HFFc6 (cell line): ENCODE measurements at places on chromosomes 16 and 17. TPM values are rescaled to one million over a fixed set of nuclear protein-coding genes. Genes with fewer than 3 reads are reported as not detected.

The MGAT5B gene
- total RNA-seq, result 1.6 to 2.2 TPM (median 2.1 TPM) in 3 replicates

The GINS2 gene
- total RNA-seq, result 14.2 to 20.9 TPM (median 18.0 TPM) in 3 replicates

The MRC2 gene
- total RNA-seq, result 265 to 300 TPM (median 288 TPM) in 3 replicates

The PRSS22 gene
- total RNA-seq, result not detected in 3 replicates

The AGRP gene
- total RNA-seq, result not detected in 2 replicates

The CCDC144A gene
- 0.24 to 0.31 TPM in 2 of 3 replicates, not detected in the other for total RNA-seq

The SDK2 gene
- not detected in 3 replicates for total RNA-seq

The CSH2 gene
- not detected in 3 replicates for total RNA-seq

The ANKFN1 gene
- 0.20 to 0.81 TPM (median 0.57 TPM) in 3 replicates for total RNA-seq

The CDYL2 gene
- 15.4 to 21.3 TPM (median 17.7 TPM) in 3 replicates for total RNA-seq

The COPZ2 gene
- total RNA-seq, result 203 to 264 TPM (median 209 TPM) in 3 replicates

The COQ7 gene
- total RNA-seq, result 15.1 to 18.6 TPM (median 18.1 TPM) in 3 replicates

The ALDH3A2 gene
- 12.0 to 18.1 TPM (median 16.1 TPM) in 3 replicates for total RNA-seq

The RNF157 gene
- 0.03 TPM in 1 of 3 replicates, not detected in the others for total RNA-seq

The KCNJ12 gene
- not detected in 3 replicates for total RNA-seq

The SULT1A3 gene
- total RNA-seq, result 5.0 to 8.9 TPM (median 5.2 TPM) in 3 replicates

The SMTNL2 gene
- not detected in 3 replicates for total RNA-seq

The CLEC10A gene
- not detected in 3 replicates for total RNA-seq

The CES1 gene
- not detected in 2 replicates for total RNA-seq

The KRTAP4-9 gene
- total RNA-seq, result 0.29 to 0.77 TPM in 2 of 3 replicates, not detected in the other

The NXN gene
- 79.9 to 92.1 TPM (median 86.9 TPM) in 3 replicates for total RNA-seq

The TMC5 gene
- total RNA-seq, result not detected in 3 replicates

The GLOD4 gene
- 39.9 to 55.3 TPM (median 49.7 TPM) in 3 replicates for total RNA-seq

The ARL5C gene
- total RNA-seq, result not detected in 2 replicates

The CTRB1 gene
- not detected in 3 replicates for total RNA-seq

The HAS3 gene
- total RNA-seq, result 1.3 to 1.5 TPM (median 1.4 TPM) in 3 replicates

The SMIM22 gene
- not detected in 3 replicates for total RNA-seq

The CRYM gene
- total RNA-seq, result not detected in 3 replicates

The CHD9NB gene
- 2.4 and 3.5 TPM in 2 replicates for total RNA-seq

The C16orf96 gene
- not detected in 3 replicates for total RNA-seq

The MMP28 gene
- not detected in 3 replicates for total RNA-seq

The AANAT gene
- total RNA-seq, result 0.21 TPM in 1 of 3 replicates, not detected in the others

The PDP2 gene
- 14.0 to 17.7 TPM (median 17.5 TPM) in 3 replicates for total RNA-seq

The RHOT2 gene
- total RNA-seq, result 82.1 to 98.7 TPM (median 89.3 TPM) in 3 replicates

The TMEM235 gene
- total RNA-seq, result not detected in 3 replicates

The C17orf100 gene
- total RNA-seq, result 1.2 to 1.7 TPM (median 1.2 TPM) in 3 replicates

The TMC8 gene
- total RNA-seq, result not detected in 3 replicates

The MYO1D gene
- 4.1 to 29.1 TPM (median 21.6 TPM) in 3 replicates for total RNA-seq

The RAB11FIP4 gene
- total RNA-seq, result 0.24 to 0.38 TPM (median 0.25 TPM) in 3 replicates

The IL4R gene
- total RNA-seq, result 22.5 to 26.1 TPM (median 25.7 TPM) in 3 replicates

The SPIRE2 gene
- total RNA-seq, result 1.8 to 1.9 TPM (median 1.8 TPM) in 3 replicates

The EIF5A gene
- 1,018 to 1,070 TPM (median 1,068 TPM) in 3 replicates for total RNA-seq

The HID1 gene
- 0.31 to 0.74 TPM (median 0.41 TPM) in 3 replicates for total RNA-seq

The MYL4 gene
- not detected in 3 replicates for total RNA-seq

The ENKD1 gene
- 7.4 to 11.2 TPM (median 8.1 TPM) in 3 replicates for total RNA-seq

The KRTAP2-2 gene
- total RNA-seq, result 0.52 to 0.63 TPM (median 0.55 TPM) in 3 replicates

The FOXL1 gene
- 19.9 to 24.4 TPM (median 20.4 TPM) in 3 replicates for total RNA-seq

The ZNF263 gene
- total RNA-seq, result 19.3 to 22.7 TPM (median 21.9 TPM) in 3 replicates

The ACSM2A gene
- not detected in 3 replicates for total RNA-seq

The CES4A gene
- total RNA-seq, result 2.1 and 2.6 TPM in 2 replicates

The TMC7 gene
- total RNA-seq, result 0.67 to 0.87 TPM (median 0.68 TPM) in 3 replicates

The TOB1 gene
- 79.6 to 93.8 TPM (median 84.6 TPM) in 3 replicates for total RNA-seq

The BAIAP3 gene
- total RNA-seq, result 0.11 to 0.71 TPM (median 0.12 TPM) in 3 replicates

The GAST gene
- not detected in 3 replicates for total RNA-seq

The EME1 gene
- 3.2 to 7.1 TPM (median 6.5 TPM) in 3 replicates for total RNA-seq

The PRDM7 gene
- not detected in 3 replicates for total RNA-seq

The KRT12 gene
- not detected in 3 replicates for total RNA-seq

The CTF1 gene
- 12.9 and 19.3 TPM in 2 replicates for total RNA-seq
